Mesenteric fat pad (tissue), 1 donor: ENCODE measurements at places on chromosomes 5 and 9. TPM values are rescaled to one million over a fixed set of nuclear protein-coding genes. Genes with fewer than 3 reads are reported as not detected.

The STPG3 gene
- not detected for total RNA-seq

The SLC22A4 gene
- 5.4 TPM for total RNA-seq

The CRB2 gene
- not detected for total RNA-seq

The ADAM19 gene
- total RNA-seq = 9.4 TPM

GRCh38 chr5:62568800-62569432, 9.7 kb upstream of the LRRC70 start:
- no peak for DNase-seq

DNA sequence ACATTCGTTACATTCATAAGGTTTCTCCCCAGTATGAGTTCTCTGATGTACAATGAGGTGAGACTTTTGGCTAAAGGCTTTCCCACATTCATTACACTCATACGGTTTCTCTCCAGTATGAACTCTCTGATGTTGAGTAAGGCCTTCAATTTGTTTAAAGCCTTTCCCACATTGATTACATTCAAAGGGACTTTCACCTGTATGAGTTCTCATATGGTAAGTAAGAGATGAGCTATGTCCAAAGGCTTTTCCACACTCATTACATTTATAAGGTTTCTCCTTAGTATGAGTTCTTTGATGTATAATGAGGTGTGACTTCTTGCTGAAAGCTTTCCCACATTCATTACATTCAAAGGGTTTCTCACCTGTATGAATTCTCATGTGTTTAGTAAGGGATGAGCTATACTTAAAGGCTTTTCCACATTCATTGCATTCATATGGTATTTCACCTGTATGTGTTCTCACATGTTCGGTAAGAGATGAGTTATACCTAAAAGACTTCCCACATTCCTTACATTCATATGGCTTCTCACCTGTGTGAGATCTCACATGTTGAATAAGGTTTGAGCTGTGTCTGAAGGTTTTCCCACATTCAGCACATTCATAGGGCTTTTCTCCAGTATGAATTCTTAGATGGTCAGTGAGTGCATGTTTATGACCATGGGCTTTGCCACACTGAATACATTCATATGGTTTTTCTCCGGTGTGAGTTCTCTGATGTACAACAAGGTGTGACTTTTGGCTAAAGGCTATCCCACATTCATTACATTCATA, 13.5 kb downstream of the ZFP37 start:
- DNase-seq = no peak

DNA sequence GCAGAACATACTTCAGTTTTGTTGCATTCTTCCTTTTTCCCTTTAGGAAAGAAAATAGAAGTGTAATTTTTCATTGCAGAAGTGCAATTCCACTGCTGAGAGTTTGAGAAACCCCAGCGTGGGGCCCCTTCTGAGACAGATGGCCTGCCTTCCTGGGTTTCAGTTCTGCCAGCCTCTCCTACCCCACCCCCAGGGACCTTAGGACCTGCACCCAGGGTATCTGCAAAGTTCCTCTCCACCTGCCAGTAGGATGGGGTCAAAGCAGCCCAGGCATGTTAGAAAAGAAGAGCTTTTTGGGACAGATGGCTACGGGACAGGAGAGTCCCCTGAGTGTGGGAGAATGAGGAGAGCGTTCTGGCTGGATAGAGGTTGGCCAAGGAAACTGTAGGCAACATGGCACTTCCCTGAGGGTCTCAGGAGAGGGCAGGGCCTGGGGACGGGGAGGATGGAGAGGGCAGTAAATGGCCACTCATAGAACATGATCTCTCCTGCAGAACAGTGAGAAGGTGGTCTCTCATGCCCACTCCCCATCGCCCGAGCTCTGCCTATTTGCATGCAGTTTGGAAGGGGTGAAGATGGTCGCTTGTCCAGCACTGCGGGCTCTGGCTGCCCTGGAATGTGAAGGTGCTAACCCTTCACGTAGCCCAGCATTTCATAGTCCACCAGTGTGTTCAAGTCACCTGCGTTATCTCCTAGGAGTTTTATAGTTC, at the start of gene TIFAB:
TSS of gene TIFAB (minus strand) at position 31 of the 710 bp plus-strand sequence. CDS start 2,412 bp downstream, outside the sequence.
- peak; percentile 81 for DNase-seq

DNA sequence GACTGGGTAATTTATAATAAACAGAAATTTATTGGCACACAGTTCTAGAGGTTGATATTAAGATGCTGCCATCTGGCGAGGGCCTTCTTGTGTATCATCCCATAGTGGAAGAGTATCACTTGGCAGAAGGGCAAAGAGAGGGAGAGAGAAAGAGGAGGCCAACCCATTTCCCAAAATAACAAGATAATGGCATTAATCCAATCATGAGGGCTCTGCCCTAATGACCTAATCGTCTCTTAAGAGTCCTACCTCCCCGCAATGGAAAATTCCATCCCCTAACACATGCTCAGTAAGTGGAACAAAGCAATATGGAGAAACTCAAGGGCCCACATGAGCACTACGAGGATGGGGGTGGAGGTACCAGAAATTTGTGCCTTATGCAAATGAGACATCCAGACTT, 17.6 kb upstream of the VDAC1 start:
- DNase-seq = no peak

- no peak for DNase-seq
These were observed 128.8 kb upstream of the PANK3 start for GRCh38 chr5:168707716-168708695.

- DNase-seq = no peak
These were observed 220.7 kb upstream of the MSX2 start for GRCh38 chr5:174503461-174504265.
